HepG2 (cell line): ENCODE measurements at places on chromosomes 3 and 15. TPM values are rescaled to one million over a fixed set of nuclear protein-coding genes. Genes with fewer than 3 reads are reported as not detected.

Gene GHSR
- total RNA-seq: not detected in 2 replicates

Gene IGSF10
- not detected in 2 replicates for total RNA-seq

Gene FGF12
- not detected in 2 replicates for total RNA-seq

Gene XRN1
- 13.2 and 18.1 TPM in 2 replicates for total RNA-seq

Gene AP3B2
- not detected in 2 replicates for total RNA-seq

Gene ABHD6
- total RNA-seq: 5.7 and 9.0 TPM in 2 replicates

GRCh38 chr3:127410678-127411077 is 122.8 kb upstream of the PRR20G start:
- peaks cover 52% of the 10 kb centered on the region; the same call in 2 of the 3 replicates for H3K27me3 ChIP-seq
- no peak overlapping the region for H3K4me3 ChIP-seq
- H3K4me1 ChIP-seq: no peaks in the 10 kb centered on the region
- H3K27ac ChIP-seq: no peak overlapping the region
- no peak for DNase-seq
- H3K36me3 ChIP-seq: no peaks in the 10 kb centered on the region

- H3K27me3 ChIP-seq: no peaks in the 10 kb centered on the region
- no peak overlapping the region for H3K27ac ChIP-seq
- H3K4me3 ChIP-seq: no peak overlapping the region
- no peaks in the 10 kb centered on the region for H3K36me3 ChIP-seq
- no peaks in the 10 kb centered on the region for H3K4me1 ChIP-seq
- no peak for DNase-seq
These were observed 28.8 kb upstream of the CCDC50 start for GRCh38 chr3:191300422-191300821.

GRCh38 chr3:140760324-140761075 is 82.6 kb downstream of the TRIM42 start:
- H3K4me3 ChIP-seq: no peak overlapping the region
- no peak for DNase-seq
- H3K4me1 ChIP-seq: no peaks in the 10 kb centered on the region
- H3K36me3 ChIP-seq: no peaks in the 10 kb centered on the region
- no peaks in the 10 kb centered on the region for H3K27me3 ChIP-seq
- H3K27ac ChIP-seq: no peak overlapping the region

DNA sequence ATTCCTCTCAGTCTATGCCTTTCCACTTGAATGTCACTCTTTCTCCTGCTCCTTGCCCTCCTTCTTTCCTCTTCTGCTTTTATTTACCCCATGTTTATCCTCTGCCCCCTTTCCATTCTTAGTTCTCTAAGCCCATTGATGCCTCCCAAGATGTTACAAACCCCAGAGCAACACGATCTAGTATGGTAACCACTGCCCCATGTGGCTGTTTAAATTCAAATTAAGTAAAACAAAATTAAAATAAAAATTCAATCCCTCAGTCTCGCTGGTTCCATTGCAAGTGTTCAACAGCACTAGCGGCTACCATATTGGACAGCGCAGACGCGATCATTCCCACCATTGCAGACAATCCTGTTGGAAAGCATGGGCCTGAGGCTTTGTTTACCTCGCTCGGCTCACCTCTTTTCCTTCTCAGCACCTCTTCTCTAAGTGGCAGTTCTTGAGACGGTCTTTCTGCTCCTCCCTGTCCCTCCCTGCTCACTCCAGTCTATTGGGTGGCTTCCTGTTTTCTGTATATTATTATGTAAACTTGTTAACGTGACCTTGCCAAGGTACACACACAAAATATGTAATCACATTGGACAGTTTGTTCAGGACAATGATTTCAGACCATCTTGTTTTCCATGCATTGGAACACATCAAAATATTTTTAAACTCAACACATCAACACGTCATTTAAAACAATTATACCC is 21.8 kb upstream of the CA12 start:
- DNase-seq: no peak
- peaks cover 36% of the 10 kb centered on the region for H3K4me1 ChIP-seq
- H3K36me3 ChIP-seq: no peaks in the 10 kb centered on the region
- H3K27ac ChIP-seq: no peak overlapping the region
- no peak overlapping the region for H3K4me3 ChIP-seq
- H3K27me3 ChIP-seq: 0 out of 3 replicates have a peak, but pooled peaks cover 5% of the 10 kb centered on the region

GRCh38 chr3:110164632-110165369 is 827.5 kb upstream of the DPPA4 start:
- H3K4me3 ChIP-seq: no peak overlapping the region
- no peaks in the 10 kb centered on the region for H3K36me3 ChIP-seq
- H3K27ac ChIP-seq: no peak overlapping the region
- DNase-seq: no peak
- H3K27me3 ChIP-seq: no peaks in the 10 kb centered on the region
- peaks cover 8% of the 10 kb centered on the region; the same call in 1 of the 2 replicates for H3K4me1 ChIP-seq

- DNase-seq: peak; percentile 62
- H3K27me3 ChIP-seq: no peaks in the 10 kb centered on the region
- no peak overlapping the region for H3K27ac ChIP-seq
- no peak overlapping the region for H3K4me3 ChIP-seq
- H3K4me1 ChIP-seq: peaks cover 78% of the 10 kb centered on the region
These were observed 3.0 kb upstream of the PPP1R2 start for GRCh38 chr3:195546130-195546560.

DNA sequence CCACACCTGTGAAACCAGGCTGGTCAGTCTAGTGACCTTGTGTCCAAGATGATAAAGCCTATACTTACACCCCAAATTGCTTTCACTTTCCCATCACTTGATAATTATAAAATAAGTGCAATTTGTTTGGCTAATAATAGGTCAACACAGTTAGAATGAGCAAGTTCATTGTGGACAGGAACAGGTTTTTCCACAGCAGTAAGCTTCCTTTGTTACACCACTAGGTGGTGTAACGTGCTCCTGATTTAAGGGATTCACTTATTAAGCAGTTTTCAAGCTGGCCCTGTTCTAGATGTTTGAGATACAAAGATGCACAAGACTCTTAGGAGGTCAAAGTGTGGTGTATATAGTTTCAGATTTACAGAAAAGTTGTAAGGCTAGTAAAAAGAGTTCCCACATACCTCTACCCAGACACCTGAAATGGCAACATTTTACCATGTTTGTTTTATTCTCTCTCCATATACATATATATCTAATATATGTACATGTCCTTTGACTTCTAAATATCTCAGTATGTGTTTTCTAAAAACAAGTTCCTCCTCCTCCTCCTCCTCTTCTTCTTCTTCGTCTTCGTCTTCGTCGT is 6.8 kb upstream of the MFSD1 start:
- DNase-seq: peak; percentile 32
- no peaks in the 10 kb centered on the region for H3K27me3 ChIP-seq
- no peaks in the 10 kb centered on the region for H3K36me3 ChIP-seq
- H3K27ac ChIP-seq: no peak overlapping the region
- no peak overlapping the region for H3K4me3 ChIP-seq
- 0 out of 2 replicates have a peak, but pooled peaks cover 6% of the 10 kb centered on the region for H3K4me1 ChIP-seq

- peaks cover 50% of the 10 kb centered on the region for H3K4me1 ChIP-seq
- H3K36me3 ChIP-seq: no peaks in the 10 kb centered on the region
- H3K4me3 ChIP-seq: peak overlapping the region; percentile 33; the same call in 1 of the 2 replicates
These were observed 43.4 kb downstream of the TPRA1 start for GRCh38 chr3:127546970-127547733.

DNA sequence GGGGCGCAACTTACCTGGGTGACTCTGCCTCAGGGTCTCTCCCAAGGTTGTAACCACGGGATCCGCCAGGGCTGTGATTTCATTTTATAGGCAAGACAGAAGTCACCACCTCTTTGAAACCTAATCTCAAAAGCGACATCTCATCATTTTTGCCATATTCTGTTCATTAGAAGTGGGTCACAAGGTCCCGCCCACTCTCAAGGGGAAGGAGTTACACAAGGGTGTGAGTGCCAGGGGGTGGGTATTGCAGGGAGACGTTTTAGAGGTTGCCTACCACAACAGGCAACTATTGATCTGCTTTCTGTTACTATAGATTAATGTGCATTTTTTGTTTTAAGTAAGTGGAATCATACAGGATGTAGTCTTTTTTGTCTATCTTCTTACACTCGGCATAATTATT is 56.6 kb upstream of the ADPGK start:
- H3K27ac ChIP-seq: no peak overlapping the region
- DNase-seq: no peak
- H3K36me3 ChIP-seq: no peaks in the 10 kb centered on the region
- H3K4me1 ChIP-seq: no peaks in the 10 kb centered on the region
- no peak overlapping the region for H3K4me3 ChIP-seq

- H3K27me3 ChIP-seq: no peaks in the 10 kb centered on the region
- peaks cover 66% of the 10 kb centered on the region for H3K4me1 ChIP-seq
- no peak overlapping the region for H3K4me3 ChIP-seq
- H3K27ac ChIP-seq: no peak overlapping the region
These were observed 154.8 kb downstream of the LRRC28 start for GRCh38 chr15:99406120-99406519.

- peaks cover 47% of the 10 kb centered on the region for H3K27me3 ChIP-seq
- no peaks in the 10 kb centered on the region for H3K36me3 ChIP-seq
- no peak overlapping the region for H3K27ac ChIP-seq
- 0 out of 2 replicates have a peak, but pooled peaks cover 7% of the 10 kb centered on the region for H3K4me1 ChIP-seq
These were observed 842 bp downstream of the FSTL1 start for GRCh38 chr3:120449701-120450599.

DNA sequence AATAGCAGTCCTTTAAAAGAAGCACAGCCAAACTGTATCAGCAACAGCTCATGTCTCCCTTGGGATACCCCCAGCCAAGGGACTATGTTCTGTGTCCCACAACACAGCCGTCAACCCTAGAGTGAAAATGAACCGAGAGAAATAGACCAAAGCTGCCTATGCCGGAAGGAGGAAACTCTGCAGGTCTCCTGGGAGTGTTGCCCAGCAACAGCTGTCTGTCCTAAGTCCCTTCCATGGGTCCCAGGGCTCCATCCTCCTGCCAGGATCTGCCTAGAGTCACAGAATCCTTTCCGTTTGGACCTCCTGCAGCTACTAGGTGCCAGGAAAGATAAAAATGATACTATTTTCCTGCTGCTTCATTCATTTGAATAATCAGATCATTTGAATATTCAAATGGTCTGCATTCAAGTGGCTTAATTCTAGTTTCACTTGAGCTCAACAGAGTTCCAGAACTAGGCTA is 53.1 kb downstream of the TRANK1 start:
- H3K36me3 ChIP-seq: no peaks in the 10 kb centered on the region
- no peak for DNase-seq
- no peaks in the 10 kb centered on the region for H3K4me1 ChIP-seq
- no peaks in the 10 kb centered on the region for H3K27me3 ChIP-seq
- H3K4me3 ChIP-seq: no peak overlapping the region

DNA sequence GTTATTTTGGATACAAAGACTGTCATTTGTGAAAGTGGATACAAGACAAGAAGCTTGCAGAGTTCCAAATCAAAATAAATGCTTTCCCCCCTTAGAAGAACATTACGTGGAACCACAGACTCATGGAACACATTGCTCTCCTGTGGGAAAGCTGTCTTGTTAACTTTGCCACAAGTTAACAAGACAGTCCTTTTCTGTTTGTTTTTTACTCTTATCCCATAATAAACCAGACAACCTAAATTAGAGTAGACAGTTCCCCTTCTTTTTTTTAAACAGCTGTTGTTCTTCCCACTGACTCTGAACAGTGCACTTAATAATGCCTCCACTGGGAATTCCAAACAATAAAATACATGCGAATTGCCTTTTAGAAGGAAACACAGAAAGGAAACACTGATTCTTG is 255.3 kb upstream of the UBE2E2 start:
- no peak overlapping the region for H3K27ac ChIP-seq
- no peaks in the 10 kb centered on the region for H3K36me3 ChIP-seq
- no peaks in the 10 kb centered on the region for H3K27me3 ChIP-seq
- H3K4me3 ChIP-seq: no peak overlapping the region
- no peaks in the 10 kb centered on the region for H3K4me1 ChIP-seq
- no peak for DNase-seq

DNA sequence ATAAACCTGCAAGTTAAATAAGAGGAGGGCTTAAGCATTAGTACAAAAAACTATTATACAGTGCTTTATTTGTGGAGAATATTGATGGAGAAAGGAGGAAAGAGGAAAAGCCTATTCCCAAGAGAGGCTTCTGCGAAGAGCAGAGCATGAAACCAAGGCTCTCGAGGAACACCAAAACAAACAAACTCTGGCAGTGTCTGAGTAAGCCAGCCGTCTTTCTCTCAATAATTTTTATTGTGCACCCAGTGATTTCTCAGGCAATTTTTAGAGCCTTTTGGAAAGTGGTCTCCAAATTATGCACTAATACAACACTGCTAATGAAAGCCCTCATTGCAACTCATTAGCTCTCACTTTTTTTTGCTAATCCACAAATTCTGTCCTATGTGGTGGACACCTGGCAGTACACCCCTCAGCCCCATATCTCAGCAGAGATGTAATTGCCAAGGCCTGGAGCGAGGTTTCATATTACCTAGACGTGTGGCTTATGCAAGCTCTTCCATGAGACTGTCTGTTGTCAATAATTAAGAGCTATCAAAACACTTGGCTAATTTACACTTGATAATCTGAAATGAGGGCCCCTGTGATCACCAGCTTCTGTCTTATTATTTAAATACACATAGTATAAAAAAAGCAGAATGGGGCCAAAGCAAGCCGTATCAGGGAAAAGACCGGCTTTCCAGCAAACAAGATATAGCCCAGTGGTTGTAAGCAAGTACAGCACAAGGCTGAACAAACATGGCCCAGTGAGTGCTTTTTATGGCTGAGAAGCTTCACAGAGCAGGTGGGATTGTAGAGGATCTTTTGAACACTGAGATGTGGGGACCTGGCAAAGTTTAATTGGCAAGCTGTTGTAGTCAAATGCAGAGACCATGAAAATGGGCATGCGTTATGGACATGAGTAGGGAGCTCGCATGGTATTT is 216.9 kb downstream of the ROBO2 start:
- no peaks in the 10 kb centered on the region for H3K4me1 ChIP-seq
- no peaks in the 10 kb centered on the region; the same call in 1 of the 2 replicates for H3K27me3 ChIP-seq
- no peak for DNase-seq
- H3K27ac ChIP-seq: no peak overlapping the region
- H3K4me3 ChIP-seq: no peak overlapping the region
